Islet precursor cell (in vitro differentiated cells): ENCODE measurements at places on chromosomes 11 and 22.

- DNase-seq, result no peak
Observed at GRCh38 chr11:103322821-103323220, 213.6 kb downstream of the DYNC2H1 start.

GRCh38 chr11:46846510-46846830 is 390 bp upstream of the CKAP5 start:
- no peak for DNase-seq

DNA sequence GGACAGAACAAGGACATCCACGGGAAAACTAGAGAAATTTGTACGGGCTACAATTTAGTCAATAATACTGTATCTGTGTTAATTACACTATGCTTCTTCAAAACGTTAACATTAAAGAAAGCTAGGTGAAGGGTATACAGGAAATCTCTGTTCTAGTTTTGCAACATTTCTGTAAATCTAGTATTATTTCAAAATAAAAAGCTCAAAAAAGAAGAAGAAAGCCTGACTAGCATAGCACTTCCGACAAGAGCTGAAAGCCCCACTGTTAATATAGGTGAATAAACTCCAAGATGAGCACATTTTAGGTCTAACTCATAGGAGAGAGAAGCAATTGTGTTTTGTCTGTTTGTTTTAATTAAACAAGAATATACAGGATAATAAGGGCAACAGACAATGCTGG is 299.7 kb downstream of the TTC28 start:
- DNase-seq, result no peak

DNA sequence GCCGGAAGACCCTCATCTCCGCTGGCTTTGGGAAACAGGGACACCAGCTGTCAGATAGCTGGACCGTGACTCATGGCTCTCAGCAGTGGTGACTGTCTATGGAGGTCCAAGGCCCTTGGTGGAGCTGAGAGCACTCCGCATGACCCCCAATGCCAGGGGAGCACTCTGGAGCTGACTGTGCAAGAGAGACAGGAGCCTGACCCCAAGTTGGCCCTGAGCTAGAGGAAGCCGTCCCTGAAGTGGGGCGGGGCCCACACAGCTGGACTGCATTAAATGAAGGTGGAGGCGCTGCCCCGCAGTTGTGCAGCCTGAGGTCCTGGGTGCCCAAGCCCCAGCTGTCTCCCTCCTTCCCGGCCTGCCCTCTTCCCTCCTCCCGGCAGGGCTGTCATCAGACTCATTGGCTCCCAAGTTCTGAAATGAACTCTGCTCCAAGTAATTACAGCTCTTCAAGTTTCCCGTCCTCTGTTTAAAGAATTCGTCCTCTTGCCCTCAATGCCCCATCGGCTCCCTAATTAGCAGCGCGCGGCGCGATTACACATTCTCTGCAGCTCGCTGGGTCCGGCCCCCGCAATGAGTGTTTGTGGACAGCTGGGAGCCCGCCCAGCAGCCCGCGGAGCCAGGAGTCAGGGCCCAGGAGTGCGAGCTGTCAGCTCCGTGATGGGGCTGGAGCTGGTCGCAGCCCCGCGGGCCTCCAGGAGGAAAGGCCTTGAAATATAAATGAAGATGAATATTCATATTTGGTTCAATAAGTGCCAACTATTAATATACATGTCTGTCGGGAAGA is 93.2 kb upstream of the LMO1 start:
- DNase-seq, result no peak

GRCh38 chr11:10305964-10306918 is 1.4 kb downstream of the ADM start:
- peak; percentile 72 for DNase-seq

- no peak for DNase-seq
Observed at GRCh38 chr11:117551761-117552343, 224.2 kb downstream of the CEP164 start.

DNA sequence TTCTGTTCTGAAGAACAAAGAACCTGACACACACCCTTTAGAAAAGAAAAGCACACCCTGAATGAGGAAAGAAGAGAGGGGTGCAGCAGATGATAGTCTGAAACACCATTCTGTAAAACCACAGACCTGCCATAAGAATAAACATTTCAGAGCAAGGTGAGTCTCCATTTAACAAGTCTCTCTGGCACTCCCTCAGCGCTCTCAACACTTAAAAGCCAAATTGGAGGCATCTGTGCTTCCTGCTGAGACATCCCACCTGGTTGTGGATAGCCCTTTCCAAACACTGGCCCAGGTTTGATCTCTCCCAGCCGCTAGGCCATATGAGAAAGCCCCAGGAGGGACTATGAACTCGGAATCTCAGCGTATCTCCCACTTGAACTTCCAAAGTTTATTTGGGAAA is 36.3 kb downstream of the ETS1 start:
- no peak for DNase-seq

DNA sequence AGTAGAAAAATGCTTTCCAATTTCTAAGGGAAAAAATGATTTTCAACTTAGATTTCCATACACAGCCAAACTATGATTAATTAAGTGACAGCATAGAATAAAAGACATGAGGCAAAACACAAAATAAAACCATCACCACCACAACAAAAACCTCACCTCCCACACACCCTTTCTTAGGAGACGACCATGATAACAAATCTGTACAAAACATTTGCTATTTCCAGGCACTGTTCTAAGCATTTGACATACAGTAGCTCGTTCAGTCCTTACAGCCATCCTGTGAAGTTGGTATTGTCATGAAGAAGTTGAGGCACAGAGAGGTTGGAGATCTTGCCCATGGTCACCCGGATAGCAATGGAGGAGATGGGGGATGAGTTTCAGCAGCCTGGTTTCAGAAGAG is 8.7 kb downstream of the SPI1 start:
- no peak for DNase-seq

- DNase-seq, result no peak
Observed at GRCh38 chr11:61976813-61977475, 9.5 kb upstream of the FTH1 start.

DNA sequence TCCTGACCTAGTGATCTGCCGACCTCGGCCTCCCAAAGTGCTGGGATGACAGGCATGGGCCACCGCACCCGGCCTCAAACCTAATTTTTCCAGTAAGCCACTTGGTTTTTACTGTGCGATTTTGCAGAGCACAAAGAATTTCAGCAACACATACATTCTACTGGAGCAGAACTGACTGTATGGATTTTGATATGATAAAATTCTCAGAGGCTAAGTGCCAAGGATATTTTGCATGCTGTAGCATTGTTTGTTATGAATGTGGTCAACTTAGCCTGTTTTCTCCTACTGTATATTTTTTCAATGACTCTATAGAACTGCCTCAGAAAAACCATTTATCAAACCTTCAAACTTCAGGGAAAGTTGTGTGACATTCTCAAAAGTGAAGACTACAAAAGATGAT is 89.2 kb downstream of the FAT3 start:
- no peak for DNase-seq

DNA sequence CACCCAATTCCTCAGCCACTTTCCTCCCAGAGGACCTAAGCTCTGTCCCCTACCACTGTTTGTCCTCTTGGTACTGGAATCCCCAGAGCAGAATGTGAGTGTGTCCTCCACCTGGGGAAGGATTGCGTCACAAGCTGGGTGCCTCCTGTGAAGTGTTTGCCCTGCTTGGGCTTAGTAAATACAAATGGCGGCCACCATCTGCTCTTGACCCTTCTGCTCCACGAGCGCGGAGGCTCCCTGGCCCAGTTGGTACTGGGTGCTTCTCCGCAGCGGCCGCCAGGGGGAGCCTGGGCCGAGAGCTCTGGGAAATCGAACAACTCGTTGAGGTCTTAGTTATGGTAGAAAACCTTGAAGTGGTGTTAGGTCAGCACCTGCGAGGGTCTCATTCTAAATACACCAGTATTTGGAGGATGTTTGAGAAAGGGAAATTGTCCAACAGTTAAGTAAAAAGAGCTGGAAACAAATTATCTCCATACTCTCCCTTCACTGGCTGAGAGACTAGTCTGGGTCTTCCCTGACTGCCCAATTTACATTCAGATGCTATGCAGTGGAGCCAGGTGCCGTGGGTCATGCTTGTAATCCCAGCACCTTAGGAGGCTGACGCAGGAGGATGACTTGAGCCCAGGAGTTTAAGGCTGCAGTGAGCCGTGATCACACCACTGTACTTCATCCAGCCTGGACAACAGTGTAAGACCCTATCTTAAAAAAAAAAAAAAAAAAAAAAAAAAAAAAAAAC is 74.6 kb upstream of the TEAD1 start:
- DNase-seq, result peak; percentile 76

DNA sequence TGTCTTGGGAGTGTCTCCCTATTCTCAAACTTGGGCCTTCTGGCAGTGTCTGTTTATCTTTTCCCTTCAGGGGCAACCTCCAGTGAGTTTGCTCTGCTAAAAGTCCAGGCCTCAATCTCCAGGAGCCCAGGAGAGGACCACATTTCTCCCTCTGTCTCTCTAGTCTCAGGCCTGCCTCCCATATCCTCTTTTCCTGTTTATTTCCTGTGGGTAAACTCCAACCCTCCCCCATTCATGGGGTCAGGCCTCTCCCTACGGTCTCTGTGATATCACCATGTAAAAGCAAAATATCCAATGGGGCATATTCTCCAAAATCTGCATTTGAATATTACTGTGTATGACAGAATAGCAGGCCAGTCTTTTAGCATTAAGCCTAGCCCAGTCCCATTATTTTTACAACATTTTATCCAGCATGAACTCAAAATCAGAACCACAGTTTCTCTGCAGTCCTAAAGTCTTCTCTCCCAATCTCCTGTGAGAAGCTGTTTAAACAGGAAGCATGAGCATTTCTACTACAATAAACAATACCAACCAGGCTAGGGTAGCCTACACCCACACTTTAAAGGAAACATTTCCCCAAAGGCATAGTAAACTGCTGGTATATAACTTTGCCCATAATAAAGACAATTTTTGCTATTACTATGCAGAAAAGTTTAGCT is 18.0 kb upstream of the TMEM135 start:
- no peak for DNase-seq
